Frontal cortex (tissue), 4 donors: ENCODE measurements at places on chromosomes 6 and 20.

- no peak for DNase-seq
Observed at GRCh38 chr6:41428996-41429421, 93.6 kb downstream of the NCR2 start.

- no peak for DNase-seq
Observed at GRCh38 chr6:158938811-158939254, 61.2 kb downstream of the RSPH3 start.

DNA sequence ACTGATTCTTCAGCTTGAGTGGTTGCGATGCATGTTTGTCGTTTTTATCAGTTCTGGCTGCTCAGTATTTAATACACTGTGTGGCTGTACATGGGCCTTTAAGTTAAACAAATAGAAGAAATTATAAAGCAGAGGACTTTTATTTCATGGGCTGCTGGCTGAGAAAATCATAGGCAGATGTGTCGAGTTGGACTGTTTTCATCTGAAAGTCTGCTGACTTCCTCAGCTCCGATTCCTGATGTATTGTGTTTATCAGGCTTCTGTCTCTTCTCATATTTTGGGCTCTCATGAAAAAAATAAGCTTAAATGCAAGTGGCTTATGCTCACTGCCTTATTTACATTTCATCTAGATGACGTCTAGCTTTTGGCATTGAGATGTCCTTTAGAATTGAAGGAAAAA is 129.5 kb upstream of the GGTLC1 start:
- DNase-seq = no peak

- no peak for DNase-seq
Observed at GRCh38 chr20:15209537-15209936, 872.1 kb upstream of the FLRT3 start.

DNA sequence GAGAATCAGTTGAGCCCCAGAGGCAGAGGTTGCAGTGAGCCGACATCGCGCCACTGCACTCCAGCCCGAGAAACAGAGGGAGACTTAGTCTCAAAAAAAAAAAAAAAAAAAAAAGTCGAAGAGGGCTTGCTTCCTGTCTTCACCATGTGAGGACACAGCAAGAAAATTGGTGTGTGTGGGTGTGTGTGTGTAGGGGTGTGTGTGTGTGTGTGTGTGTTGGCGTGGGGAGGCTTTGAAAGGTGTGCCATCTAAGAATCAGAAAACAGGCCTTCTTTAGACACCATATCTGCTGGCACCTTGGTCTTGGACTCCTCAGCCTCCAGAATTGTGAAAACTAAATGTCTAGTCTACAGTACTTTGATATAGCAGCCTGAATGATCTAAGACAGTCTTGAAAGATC is 6.9 kb upstream of the RBPJL start:
- DNase-seq = no peak

GRCh38 chr6:147510929-147511590 is 2.6 kb downstream of the SAMD5 start:
- DNase-seq = no peak

- no peak for DNase-seq
Observed at GRCh38 chr20:11496380-11496779, 421.3 kb upstream of the BTBD3 start.

DNA sequence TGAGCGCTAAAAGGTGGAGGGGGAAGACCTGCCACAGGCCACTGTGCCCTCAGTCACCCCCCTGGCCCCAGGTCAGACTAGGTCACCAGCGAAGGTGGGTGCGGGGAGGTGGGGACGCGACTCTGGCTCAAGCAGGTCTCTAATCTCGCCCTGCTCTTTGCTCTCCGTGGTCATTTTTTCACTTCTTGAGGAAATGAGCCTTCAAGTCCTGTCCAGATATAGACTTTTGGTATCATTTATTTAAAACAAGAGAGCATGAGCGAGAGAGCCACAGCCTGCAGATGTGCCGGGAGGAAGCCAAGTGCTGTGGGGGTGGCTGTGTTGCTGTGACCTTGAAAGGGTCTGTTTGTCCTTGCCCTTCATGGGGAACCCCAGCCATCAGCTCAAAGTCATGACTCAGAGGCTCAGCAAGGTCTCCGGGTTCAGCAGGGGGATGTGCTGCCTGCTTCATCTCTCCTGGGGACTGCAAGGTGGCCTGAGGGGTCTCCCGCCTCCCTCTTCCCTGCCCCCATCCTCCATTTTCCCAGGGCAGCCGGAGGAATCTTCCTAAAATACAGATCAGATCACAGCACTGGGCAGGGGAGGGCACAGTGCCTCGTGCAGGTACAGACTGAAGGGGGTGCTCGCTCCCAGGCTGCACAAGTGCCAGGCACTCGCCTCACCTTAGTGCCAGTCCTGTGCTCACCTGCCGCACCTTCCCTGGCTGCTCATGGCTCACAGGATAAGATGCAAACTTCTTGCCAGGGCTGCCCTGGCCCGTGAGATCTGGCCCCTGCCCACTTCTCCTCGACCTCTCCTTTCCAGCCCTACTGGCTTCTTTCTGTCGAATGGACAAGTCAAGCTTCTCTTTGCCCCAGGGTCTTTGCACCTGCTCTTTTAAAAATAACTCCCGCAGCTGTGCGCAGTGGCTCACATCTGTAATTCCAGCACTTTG is 26.5 kb downstream of the SULF2 start:
- DNase-seq = no peak

- no peak for DNase-seq
Observed at GRCh38 chr6:1873781-1874180, 264.1 kb downstream of the FOXC1 start.
